Hypothalamus (tissue), 51 donors: ENCODE measurements at places on chromosomes 5 and 9.

GRCh38 chr9:27280860-27281259 is 16.1 kb downstream of the EQTN start:
- no peak for DNase-seq

- no peak for DNase-seq
Observed at GRCh38 chr5:102107865-102108264, 188.2 kb downstream of the SLCO4C1 start.

DNA sequence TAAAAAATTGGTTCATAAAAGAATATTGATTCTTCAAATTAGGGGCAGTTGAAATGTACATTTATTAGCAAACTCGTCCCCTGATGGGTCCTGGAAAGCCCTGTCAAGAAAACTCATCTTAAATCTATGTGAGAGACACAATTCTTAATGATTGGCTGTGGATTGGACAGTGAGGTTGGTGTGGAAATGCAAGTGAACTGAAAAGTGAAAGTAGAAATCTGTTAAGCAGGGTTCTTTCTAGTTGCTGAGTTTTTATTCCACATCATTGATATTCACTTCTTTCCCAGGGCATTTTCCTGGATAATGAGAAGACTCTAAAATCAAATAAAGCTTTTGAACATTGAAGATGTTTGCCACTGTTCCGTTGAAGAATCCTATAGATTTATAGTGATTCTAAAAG is 292.4 kb downstream of the MAST4 start:
- DNase-seq: no peak

GRCh38 chr5:128535251-128535650 is 2.8 kb downstream of the FBN2 start:
- DNase-seq: no peak

DNA sequence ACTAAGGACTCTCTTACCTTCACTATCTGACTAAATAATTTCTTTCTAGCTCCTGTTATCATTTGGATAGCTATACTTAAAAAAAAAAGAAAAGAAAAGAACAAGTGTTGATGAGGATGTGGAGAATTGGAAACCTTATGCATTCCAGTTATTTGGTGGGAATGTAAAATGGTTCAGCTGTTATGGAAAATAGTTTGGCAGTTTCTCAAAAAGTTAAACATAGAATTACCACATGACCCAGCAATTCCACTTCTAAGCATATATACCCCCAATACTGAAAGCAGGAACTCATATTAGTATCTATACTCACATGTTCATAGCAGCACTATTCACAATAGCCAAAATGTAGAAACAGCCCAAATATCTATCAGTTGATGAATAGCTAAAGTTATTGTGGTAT is 61.1 kb downstream of the GNA14 start:
- no peak for DNase-seq

DNA sequence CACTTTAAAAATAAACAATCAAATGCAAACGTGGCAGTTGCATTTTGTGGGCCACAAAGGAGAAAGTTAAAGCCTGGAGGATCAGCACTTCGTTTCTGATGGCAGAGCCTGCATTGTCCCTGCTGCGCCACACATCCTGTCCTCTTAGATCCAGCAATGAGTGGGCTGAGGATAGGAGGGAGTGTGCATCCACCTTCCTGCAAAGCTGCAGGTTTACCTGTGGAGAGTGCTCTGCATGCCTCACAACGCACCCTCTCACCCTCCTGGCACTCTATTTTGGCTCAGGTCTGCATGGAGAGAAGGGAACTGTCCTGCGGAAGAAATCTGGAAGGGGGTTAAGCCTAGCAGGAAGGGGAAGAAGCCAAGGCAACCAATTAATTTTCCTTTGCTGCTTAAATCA is 212.2 kb upstream of the SLC24A2 start:
- DNase-seq: no peak

GRCh38 chr9:17800418-17800817 is 221.6 kb downstream of the SH3GL2 start:
- no peak for DNase-seq

DNA sequence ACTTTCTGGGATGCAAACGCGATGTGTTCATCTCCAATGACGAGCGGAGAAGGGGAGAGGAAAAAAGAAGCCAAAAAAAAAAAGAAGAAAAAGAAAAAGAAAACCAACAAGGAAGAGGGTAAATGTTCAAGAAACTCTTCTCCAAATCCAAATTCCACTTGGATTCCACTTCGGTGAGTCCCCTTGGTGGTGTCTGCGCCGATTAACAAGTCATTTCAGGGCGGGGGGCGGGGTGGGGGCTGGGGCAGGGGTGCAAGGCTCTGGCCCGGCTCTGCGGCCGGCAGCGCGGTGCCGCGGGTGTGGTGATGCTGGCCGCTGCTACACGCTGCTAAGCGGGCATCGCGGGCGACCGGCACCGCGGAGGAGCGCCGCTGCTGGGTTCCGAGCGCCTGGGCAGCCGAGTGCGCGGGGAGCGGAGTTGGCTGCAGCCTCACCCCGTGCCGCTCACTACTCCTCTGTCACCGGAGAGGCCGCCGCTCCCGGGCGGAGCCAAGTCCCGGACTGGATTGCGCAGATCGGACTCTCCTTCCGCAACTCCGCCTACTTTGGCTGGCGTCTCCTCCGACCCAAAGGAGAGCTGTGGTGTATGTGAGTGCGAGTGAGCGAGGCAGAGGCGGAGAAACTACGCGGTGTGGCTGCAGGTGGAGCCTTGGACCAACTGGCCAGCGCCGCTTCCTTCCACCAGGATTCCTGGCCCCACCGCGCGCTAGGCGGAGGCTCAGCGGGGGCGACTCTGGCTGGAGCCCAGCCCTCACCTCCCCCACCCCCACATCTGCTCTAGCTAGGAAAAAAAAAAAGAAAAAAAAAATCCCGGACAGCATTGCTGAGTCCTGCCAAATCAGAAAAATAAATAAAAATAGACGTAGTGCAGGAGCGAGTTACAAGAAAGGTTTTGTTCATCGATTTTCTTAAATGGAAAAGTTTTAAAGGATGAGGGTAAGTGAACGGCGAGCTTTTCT is at the start of gene SEMA6A:
TSS of gene SEMA6A (minus strand) at position 457 of the 959 bp plus-strand sequence. CDS start 69,879 bp downstream, outside the sequence.
- peak; percentile 93 for DNase-seq
